Stimulated activated CD8-positive, alpha-beta memory T cell treated with anti-CD3 and anti-CD28 coated beads, Interleukin-7, amount 100 ng/mL, for 1 hour (primary cell): ENCODE measurements at places on chromosomes 3 and 15.

DNA sequence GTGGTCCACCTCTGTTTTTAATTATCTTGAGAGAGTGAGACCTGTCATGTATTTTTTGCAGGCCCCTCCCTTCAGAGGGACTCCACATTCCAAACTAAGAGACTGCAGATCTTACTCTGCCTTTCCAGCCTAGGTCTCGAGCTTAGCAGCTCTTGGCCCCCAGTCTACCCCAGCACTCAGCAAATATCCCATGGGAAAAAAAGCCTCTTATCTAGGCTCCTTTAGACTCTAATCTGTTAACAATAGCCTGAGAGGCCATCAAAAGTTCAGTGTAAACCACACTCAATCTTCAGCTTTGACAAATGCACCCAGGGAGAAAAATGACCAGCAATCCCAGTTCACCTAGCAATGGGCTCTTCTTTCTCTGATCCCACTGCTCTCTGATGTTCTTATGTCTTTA is 8.6 kb upstream of the BLM start:
- DNase-seq, result no peak

GRCh38 chr3:1442271-1442670 is 349.4 kb downstream of the CNTN6 start:
- DNase-seq, result no peak

- no peak for DNase-seq
Observed at GRCh38 chr3:129383292-129383860, 45.1 kb downstream of the EFCAB12 start.

DNA sequence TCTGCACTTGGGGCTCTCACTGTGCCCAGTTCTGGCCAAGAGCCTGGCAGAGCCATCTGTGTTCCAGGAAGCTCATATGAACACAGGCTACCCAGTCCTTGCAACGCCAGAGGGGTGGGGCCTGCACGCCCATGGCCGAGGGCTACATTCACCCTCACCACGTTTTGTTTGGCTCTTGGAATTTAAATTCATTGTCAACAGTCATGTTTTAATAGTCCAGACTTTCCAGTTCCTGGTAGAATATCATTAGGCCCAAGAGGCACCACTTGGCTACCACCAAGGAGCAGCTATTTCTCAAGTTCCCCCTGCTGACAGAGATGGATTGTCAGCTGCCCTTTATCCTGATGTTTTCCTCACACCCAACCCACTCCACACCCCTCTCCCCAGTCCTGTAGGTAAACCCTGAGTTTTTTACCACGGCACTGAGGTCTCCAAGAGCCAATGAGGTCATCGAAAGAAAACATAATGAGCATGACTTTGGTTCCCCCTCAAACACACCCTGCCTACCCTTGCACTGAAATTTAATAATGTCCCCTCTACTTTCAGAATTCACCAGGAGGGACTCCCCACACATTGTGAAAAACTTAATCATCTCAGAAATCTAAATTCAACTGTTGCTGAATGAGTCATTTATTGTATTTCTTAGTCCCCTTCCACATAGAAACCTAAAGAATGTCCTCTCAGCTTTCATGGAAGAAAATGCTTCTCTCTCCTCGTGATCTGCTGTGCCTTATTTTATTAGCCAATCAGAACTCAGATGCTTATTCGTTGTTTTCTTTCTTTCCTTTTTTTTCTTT is 125.1 kb downstream of the SHQ1 start:
- DNase-seq, result no peak

GRCh38 chr15:74555192-74555591 is 14.2 kb downstream of the ARID3B start:
- DNase-seq, result no peak

- DNase-seq, result no peak
Observed at GRCh38 chr3:32285891-32286290, 47.4 kb downstream of the CMTM8 start.
